Activated CD4-positive, alpha-beta T cell treated with anti-CD3 and anti-CD28 coated beads, Interleukin-2, amount 50 U/mL, for 4 hours (primary cell): ENCODE measurements at places on chromosomes 3 and 15.

- no peak for DNase-seq
These were observed 7.8 kb downstream of the ATP6V1A start for GRCh38 chr3:113754494-113755159.

DNA sequence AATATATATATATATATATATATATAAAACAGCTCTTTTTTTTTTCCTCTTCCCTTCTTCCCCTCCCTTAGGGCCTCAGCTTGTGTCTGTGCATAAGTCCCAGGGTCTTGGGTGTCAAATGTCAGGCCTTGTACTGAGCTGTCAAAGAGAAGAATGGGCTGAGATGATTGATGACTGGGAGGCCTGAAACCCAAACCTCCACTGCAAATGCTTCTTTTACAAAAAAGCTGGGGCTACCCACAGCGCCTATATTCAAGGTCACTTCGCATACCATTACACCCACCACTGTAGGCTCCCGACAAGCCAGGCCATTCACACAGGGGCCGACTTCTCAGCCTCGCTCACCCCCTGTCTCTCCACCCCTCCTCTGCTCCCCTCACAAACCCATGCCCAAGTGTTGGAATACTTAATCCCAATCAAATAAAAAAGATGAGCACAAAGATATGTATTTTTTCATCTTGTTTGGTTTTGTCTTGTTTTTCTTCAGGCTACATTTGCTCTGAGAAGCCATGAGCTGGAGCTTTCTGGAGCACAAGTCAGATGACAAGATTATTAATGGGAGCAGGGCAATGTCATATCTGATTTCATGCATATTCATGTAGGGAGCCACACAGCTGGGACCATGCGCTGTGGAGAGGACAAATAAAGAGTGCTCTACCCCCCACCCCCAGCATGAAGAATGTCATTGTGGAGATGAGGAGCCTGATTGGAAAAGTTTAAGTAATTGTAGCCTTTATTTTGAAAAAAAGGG is 614.4 kb upstream of the NR2F2 start:
- DNase-seq = no peak

- DNase-seq = no peak
These were observed 37.0 kb downstream of the PPARG start for GRCh38 chr3:12325586-12326515.

GRCh38 chr15:28005004-28005527 is 94.0 kb downstream of the OCA2 start:
- no peak for DNase-seq

- no peak for DNase-seq
These were observed 1.4 kb upstream of the AQP9 start for GRCh38 chr15:58136731-58137130.

DNA sequence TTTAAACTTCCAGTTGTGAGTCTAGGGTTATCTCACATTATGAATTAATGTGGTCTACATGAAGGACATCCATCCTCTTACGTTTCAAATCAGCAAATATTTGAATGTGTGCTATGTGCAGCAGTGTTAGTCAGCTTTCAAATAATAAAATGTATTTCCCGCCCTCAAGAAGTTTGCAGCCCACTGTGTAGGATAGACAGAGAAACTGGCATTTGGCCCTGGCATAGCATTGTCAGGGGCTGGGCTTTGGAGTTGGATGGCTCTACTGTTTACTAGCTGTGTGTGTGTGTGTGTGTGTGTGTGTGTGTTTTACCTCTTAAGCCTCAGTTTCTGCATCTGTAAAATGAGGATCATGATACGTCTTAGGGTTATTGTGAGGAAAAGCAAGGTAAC is 400.5 kb upstream of the C2CD4B start:
- no peak for DNase-seq

DNA sequence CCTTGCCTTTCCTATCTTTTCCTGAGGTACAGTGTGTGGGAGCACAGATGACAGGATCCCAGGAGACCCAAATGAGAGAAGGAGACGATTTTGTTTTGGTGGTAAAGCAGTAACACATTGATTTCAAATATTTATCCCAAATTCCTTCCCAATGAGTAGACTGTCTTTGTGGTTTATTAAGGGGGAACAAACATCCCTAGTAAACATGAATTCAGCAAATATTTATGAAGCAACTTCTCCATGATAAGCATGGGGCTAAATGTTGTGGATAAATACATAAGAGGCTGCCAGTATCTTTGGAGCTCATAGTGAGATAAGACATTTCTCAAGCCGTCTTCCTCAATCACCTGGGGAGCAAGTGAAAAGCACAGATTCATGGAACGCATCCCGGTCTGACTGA is 460.8 kb upstream of the CFAP20DC start:
- no peak for DNase-seq

DNA sequence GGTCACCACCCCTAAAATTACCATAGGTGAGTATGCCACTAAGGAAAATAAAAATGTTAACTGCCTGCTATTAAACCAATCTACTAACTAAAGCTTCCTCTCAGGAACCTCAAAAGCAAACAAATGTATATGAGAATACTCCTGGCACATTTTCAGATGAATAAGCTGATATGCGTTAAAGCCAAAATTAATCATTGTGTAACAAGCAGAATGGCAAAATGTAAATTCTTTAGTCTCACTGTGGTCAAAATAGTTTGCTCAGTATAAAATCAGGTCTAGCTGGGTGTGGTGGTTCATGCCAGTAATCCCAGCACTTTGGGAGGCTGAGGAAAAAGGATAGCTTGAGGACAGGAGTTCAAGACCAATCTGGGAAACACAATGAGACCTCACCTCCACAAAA is 53.6 kb downstream of the SUMF1 start:
- no peak for DNase-seq
